Left hindlimb (tissue), 1 donor: ENCODE measurements at places on chromosomes 6 and 20.
A peak's percentile ranks its signal among the peaks of the same experiment; 100 is the strongest.

DNA sequence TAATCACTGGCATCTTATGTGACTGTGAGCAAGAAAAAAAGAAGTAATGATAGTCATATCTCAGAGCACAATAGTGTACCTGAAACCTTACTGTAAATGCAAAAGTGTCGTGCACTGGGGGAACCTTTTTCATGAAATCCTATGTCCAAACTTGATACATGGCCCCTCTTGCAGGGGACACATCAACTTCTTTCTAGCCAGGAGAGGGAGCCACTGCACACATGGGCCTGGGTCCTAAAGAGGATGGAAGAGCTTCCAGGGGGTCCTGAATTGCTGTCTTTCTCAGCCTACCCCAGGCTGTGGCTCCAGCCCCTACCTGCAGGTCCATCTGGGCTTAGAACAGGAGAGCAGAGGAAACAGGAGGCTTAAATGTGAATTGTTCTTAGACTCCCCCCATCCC is 165.7 kb downstream of the SOD2 start:
- DNase-seq = no peak

GRCh38 chr6:168909288-168909687 is 344.4 kb downstream of the THBS2 start:
- no peak for DNase-seq

GRCh38 chr20:25023356-25023755 is 30.8 kb upstream of the APMAP start:
- DNase-seq = no peak

- DNase-seq = no peak
These were observed 587.8 kb upstream of the JAG1 start for GRCh38 chr20:11261533-11262000.

DNA sequence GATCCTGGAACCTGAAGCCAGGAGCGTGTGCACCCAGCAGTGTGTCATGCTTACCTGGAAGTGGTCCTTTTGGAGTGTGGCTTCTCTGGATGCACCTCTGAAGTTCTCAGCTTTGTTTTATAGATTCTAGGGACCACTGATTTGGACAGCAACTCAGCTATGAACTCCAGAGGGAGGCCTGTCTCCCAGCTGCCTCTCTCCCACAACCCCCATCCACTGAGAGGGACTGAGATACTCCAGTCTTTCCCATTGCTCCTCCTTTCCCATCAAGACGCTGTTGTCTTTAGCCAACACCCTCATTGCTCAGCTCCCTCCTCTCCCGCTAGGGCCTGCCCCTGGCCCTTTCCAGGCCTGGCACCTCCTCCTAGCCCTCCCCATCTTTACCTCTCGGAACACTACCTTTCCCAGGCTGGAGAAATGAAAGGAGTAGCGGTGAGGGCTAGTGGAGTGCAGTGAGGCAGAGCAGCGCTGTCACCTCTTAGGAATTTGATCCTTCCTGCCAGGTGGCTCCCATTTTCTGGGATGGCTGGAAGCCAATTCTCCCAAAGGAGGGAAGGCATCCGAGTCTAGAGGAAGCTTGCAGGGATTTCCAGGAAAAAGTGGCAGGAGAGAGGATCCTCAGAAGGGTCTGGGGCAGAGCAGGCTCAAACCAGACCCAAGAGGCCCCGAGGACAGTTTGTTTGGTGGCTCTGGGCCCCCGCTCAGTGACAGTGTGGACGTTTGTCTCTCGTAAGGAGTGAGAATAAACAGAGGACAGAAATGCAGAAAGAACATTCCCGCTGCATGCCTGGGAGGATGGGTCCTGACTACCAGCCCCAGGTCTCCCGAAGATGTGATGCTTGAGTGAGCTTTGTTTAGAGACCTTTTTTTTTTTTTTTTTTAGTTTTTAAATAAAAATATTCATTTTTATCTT is at the start of gene LRRN4:
LRRN4 (minus strand) TSS at position 285 of the 913 bp plus-strand sequence. CDS start 1,261 bp downstream, outside the sequence.
- no peak for DNase-seq

DNA sequence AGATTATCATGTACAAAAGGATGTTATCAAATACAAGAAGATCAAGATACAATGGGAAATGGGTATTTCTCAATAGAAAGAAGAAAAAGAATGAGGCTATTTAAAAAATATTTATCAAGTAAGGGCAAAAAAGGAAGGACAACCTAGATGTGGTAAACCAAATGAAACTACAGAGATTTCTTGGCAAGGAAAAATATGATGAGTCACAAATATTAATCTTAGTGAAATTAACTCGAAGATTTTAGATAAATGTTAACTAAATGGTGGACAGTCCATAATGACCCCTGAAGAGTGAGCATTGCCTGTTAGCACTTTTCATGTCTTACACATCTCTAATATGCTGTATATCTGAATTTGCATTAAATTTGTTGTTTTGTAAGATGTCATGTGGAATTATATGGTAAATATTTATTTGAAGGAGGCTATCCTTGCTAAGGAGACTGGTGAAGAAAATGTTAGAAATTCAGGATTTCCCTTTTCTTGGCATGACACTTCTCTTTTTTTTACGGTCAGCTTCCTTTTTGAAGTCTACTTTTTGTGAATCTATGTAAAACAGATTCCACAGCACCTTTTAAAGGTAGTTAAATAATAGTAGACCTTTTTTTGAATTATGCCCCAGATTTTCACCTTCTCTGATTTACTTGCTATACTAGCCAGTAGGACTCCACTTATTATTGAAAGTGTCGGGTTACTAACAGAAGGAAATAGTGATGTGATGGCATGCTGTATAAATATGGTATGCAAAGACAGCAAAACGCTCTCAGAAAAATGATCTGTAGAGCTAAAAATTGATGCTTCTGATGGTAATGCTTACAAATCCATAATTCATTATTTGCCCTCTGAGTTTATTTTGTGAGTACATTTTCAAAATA is 120.5 kb downstream of the HIVEP1 start:
- DNase-seq = no peak

DNA sequence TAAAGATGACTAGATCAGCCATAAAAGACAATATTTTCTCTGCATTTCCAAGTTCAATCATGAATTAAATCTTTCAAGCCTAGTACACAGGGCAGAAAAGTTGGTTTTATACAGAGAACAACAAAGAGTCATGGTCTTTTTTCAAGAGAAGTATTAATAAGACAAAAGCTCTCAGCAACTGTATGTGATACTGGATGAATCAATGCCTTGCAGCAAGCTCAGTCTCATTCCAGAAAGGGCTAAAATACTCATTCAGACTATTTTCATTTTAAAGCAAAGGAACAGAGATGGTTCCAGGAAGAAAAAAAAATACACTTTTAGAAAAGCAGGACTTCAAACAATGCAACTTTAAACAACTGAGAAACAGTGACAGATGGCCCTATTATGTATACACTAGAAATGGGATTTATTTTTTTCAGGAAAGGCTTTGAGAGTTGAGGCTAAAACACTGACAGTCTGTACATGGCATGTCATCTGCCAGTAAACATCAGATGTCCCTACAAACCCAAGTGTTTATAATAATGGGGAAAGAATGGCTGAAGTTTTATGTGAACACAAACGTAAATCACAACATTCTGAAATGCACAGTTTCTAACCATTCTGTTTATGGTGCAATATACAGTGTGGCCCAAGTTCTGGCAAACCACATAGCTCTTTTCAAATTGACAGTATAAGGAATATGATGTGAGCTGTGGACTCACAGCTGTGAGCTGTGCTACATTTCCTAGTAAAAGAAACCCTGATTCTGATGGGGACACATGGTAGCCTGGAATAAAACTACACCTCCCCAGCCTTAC is 114.3 kb upstream of the DST start:
- DNase-seq = no peak

- no peak for DNase-seq
These were observed 116.5 kb downstream of the SAMD5 start for GRCh38 chr6:147624946-147625515.

- DNase-seq = no peak
These were observed 5.0 kb downstream of the MANBAL start for GRCh38 chr20:37294262-37294981.

- no peak for DNase-seq
These were observed 62.4 kb downstream of the TNFRSF21 start for GRCh38 chr6:47247227-47247797.

GRCh38 chr6:140773276-140773675 is 1359.4 kb upstream of the GJE1 start:
- no peak for DNase-seq

DNA sequence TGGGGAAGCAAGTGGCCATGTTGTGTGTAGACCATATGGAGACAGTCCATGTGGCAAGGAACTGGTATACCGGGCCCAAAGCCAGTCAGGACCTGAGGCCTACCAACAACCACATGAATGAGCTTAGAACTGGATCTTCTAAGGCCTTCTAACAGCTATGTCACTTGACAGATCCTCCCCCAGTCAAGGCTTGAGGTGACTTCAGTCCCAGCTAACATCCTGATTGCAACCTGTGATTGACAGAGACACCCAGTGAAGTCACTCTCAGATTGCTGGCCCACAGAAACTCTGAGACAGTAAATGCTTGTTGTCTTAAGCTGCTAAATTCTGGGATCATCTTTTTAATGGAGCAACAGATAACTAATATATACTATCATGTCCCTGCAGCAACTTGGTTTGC is 32.9 kb downstream of the AHI1 start:
- DNase-seq = no peak

GRCh38 chr6:90008189-90008907 is 114.1 kb downstream of the GJA10 start:
- no peak for DNase-seq

- no peak for DNase-seq
These were observed 702.1 kb downstream of the FRK start for GRCh38 chr6:115358616-115359015.

- no peak for DNase-seq
These were observed 349.2 kb downstream of the TPBG start for GRCh38 chr6:82712826-82713225.

- no peak for DNase-seq
These were observed 182.0 kb downstream of the PHF3 start for GRCh38 chr6:63817492-63818050.

GRCh38 chr20:31923388-31924331 is 28.2 kb downstream of the PDRG1 start:
- no peak for DNase-seq

- no peak for DNase-seq
These were observed 57.6 kb downstream of the FAM50B start for GRCh38 chr6:3906846-3907151.

DNA sequence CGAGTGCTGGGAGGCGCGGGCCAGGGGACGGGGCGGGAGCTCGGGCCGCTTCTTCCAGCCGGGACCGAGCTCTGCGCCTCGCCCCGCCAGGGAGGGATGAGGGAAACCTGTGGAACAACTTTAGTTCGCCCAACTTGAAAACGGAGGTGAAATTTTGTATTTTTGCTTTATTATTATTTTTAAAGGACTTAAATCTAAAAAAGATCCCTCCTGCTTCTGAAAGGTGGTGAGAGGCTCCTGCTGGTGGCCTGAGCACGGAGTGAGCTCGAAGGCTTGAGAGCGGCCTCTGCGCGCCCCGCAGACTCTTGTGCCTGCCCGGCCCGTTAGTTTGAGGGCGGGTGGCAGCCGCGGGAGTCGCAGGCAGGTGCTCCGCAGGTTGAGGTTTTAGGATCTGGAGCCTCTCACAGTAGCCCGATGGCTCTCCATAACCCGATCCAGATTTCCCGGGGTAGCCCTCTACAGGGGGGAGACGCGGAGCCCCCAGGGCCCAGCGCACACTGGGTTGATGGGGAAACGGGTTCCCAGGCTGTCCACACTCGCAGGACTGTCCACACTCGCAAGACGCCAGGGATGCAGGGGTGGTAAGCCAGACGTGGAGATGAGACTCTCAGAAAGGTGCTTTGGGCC is 46.2 kb upstream of the SUPT3H start:
- DNase-seq = no peak

DNA sequence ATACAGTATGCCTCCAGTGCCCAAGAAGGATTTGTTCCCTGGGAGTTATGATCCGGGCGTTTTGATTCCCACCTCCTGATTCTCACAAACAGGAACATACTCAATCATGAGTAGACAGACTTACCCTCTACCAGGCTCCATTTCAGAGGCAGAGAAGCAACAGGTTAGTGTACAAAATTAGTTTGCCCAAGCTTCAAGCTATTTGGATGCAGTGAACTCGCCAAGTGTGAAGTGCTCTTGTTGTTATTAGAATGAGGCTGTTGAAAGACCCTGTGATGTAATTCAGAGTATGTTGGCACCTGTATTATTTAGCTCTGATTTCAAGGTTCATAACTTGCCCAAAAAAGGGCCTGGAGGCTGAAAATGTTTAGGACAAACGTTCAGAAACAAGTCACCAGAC is 247.0 kb downstream of the PHACTR1 start:
- no peak for DNase-seq

DNA sequence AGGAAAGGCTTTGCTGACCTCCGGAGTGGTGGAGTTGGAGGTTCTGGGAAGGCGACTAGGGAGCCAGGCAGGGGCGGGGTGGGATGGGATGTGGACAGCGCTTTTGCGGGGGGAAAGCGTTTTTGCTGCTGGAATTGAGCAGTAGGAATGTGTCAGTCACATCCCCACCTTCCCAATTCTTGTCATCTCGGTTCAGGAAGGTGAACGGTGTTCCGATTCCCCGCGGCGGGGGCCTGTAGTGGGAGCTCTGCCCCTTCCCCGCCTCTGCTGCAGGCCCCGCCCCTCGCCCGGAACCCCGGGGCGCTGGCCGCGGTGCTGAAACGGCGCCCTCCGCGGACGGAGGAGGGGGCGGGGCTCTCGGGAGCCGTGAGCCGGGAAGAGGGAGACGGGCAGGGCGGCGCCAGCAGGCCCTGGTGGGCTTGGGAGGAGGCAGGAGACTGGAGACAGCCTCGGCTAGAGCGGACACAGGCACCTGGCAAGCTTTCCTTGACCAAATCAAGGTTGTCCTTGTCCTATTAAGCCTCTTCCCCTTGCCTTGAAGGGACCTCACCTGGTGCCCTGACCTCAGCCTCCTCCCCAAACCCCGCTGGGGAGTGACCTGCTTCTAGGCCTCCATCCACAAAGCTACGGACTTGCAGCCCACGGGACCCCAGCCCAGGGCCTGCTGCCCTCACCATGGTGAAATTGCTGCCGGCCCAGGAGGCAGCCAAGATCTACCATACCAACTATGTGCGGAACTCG is at the start of gene LHFPL5:
LHFPL5 (plus strand) TSS at position 357 of the 741 bp plus-strand sequence; CDS start at position 676, 319 bp downstream.
- DNase-seq = peak; percentile 63

DNA sequence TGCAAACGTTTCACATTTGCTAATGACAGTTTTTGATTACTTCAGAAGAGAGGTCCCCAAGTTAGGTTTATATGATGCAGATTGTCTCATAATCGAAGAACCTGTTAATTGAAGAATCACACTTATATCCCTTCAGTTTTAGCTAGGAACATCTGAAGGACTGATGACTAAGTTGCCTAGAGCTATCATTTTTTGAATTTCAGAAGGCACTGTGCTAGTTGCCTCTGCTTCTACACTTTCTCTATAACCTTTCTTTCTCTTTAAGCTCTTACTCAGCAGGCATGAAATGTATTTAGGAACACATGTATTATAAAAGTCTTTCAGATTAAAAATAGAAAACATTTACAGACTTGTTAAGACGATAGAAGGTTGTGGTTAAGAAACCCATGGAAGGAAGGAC is 14.4 kb upstream of the GJE1 start:
- DNase-seq = no peak
